ENCODE measurements at places on chromosomes 11 and 22.

DNA sequence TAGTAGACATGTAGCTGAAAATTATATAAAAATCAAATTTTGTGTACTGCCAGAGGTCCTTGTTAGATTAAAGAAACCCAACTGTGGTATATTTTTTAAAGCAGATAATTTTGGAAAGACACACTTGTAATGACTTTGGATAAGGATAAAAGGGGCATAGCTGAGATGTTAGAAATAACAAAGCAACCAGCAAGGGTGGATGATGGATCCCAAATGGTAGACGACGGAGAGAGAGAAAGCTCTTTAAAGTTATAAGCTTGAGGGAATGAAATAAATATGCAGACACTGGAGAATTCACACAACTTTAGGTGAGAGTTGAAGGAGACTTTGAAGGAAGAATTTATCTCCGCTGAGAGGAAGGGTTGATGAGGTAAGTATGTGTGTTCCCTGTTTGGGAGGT is 10.6 kb downstream of the NCAM1 start:
- DNase-seq: no peak

GRCh38 chr11:18778468-18778867 is 13.1 kb downstream of the PTPN5 start:
- no peak for DNase-seq

GRCh38 chr11:114165326-114166230 is 106.1 kb downstream of the ZBTB16 start:
- no peak for DNase-seq

GRCh38 chr22:19895160-19895849 is 40.6 kb upstream of the GNB1L start:
- DNase-seq: no peak

DNA sequence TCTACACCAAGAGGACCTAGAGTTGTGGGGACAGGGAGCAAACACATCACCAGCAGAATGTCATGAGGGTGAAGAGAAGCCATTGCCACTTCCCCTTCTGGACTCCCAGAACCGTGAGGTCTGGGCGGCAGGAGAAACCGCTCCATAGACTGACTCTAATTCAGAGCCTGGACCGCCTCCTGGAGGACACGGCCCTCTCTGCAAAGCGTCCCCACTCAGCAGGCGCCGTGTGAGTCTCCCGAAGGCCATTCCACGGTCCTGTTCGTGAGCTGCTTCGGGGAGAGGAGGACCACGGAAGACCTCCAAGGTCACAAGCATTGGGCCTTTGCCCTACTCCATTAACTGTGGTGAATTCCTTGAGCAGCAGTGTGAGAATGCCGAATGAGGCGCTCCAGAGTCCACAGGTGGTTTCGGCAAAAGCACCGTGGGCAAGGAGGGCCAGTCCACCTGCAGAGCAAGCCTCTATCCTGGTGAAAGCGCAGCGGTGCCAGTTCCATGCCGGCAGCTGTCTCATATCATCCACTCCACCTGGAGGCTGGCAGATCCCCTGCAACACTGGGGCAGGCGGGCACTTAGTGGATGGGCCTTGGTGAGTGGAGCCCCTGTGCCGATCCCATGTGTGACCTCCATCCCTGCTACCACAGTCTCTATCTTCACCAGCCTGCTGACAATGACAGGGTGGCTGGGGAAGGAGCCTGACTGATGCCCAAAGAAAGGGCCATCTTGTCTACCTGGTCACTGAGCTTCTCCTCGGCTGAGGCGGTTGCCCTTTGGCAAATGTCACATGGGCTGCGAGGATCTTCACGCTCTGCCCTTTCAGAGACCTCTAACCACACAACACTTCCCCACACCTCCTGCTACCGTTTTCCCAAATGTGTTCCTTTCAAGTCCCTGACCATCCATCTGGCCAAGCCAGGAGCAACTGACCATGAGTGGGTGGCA is 7.5 kb downstream of the C11orf21 start:
- no peak for DNase-seq

GRCh38 chr11:2799881-2800654 is 85.5 kb downstream of the CDKN1C start:
- DNase-seq: no peak

- no peak for DNase-seq
Measured at GRCh38 chr11:66228521-66228920, 39.9 kb upstream of the RAB1B start.

GRCh38 chr11:131694526-131695424 is 324.4 kb downstream of the NTM start:
- DNase-seq: peak; percentile 78

DNA sequence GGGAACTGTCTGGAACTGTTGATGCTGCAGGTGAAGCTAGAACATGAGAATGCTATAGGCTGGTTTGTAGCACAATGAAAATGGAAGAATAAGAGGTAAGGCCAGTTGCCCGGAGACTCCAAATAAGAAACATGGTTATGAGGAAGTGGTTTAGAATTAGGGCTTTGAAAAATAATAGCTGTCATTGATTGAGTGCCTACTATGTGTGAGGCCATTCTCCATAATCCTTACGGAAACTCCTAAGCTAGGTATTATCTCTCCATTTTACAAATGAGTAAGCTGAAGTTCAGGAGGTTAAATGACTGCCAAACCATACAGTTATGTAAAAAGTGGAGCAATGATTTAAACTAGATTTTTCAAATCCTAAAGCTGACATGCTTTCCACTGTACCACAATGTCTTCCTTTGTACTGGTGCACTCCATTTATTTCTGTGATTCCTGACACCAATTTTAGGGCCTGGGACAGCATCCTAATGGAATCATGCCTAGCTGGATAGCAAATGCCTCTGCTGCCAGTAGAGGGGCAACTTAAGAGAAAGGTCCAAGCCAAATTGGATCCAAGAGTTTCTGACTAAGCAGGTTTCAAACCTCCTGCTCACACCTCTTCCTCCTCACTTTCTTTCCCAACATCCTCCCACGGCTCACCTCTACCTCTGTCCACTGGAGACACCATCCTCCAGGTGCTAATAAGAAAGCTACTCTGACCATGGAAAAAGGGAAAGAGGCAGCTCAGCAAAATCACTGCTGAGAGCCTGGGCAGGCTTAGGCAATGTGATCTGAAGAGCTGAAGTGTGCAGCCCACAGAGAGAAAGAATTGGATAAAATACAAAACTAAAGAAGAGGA is 46.9 kb upstream of the PICALM start:
- no peak for DNase-seq

DNA sequence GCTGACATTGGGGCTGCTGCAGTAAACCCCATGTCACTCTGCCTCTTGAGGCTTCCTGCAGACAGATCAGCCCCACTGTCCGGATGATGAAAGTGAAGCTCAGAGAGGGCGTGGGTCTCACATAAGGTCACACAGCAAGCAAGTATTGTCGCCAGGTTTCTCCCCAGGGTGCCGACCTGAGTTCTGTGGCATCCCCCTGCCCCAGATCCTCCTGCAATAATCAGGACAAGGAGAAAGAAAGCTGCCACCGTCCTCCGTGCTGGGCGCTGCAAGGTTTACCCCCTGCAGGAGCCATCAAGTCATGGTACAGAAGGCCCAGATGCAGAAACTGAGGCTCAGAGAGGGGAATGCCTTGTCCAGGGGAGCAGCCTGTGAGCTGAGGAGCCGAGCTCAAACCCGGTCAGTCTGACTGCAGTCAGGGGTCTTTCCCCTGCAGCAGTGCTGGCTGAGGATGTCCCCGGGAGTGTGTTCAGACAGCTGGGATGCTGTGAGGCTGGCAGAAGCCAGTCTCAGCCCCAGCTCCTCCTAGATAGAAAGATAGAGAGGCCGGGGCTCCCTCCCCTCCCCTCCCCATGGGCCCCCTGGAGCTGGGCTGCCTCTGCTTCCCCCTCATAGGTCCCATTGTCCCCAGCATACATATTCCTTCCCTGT is 13.2 kb downstream of the EMID1 start:
- no peak for DNase-seq

GRCh38 chr22:43273902-43274484 is 69.2 kb downstream of the SCUBE1 start:
- DNase-seq: peak; percentile 41

- DNase-seq: no peak
Measured at GRCh38 chr11:106644824-106645223, 373.5 kb downstream of the GUCY1A2 start.

GRCh38 chr11:102553835-102554282 is 23.3 kb upstream of the MMP7 start:
- no peak for DNase-seq

GRCh38 chr11:70307176-70307575 is 36.7 kb downstream of the PPFIA1 start:
- no peak for DNase-seq

- DNase-seq: no peak
Measured at GRCh38 chr22:36374603-36375024, 13.2 kb downstream of the MYH9 start.

DNA sequence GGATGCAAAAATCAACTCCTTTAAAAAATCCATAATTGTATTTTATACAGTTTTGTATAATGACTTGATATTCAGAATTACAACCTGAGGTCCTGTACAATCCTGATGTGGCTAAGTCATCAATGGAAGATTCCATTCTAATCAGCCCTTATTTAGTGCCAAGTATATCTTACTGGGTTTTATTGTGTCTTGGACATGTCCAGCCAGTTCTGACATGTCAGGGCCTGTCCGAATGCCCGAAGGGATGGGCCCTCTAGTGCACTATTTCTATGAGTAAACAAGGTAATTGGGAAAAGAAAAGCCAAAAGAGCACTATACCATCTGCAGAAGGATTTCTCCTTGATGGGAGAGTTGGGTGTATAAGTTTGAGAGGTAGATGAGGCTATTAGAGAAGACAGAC is 412.9 kb downstream of the METTL15 start:
- no peak for DNase-seq

DNA sequence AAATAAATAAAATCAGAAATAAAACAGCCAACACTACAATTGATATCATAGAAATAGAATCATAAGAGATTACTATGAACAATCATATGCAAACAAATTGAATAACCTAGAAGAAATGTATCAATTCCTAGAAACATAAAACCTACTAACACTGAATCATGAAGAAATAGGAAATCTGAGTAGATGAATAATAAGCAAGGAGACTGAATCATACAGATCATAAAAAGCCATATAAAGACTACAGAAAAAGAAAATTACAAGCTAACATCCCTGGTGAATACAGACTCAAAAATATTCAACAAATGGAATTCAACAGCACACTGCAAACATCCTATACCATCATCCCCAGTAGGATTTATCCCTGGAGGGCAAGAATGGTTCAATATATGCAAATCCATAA is 135.6 kb downstream of the SBF2 start:
- no peak for DNase-seq

GRCh38 chr11:111162305-111162704 is 83.2 kb upstream of the POU2AF2 start:
- no peak for DNase-seq

DNA sequence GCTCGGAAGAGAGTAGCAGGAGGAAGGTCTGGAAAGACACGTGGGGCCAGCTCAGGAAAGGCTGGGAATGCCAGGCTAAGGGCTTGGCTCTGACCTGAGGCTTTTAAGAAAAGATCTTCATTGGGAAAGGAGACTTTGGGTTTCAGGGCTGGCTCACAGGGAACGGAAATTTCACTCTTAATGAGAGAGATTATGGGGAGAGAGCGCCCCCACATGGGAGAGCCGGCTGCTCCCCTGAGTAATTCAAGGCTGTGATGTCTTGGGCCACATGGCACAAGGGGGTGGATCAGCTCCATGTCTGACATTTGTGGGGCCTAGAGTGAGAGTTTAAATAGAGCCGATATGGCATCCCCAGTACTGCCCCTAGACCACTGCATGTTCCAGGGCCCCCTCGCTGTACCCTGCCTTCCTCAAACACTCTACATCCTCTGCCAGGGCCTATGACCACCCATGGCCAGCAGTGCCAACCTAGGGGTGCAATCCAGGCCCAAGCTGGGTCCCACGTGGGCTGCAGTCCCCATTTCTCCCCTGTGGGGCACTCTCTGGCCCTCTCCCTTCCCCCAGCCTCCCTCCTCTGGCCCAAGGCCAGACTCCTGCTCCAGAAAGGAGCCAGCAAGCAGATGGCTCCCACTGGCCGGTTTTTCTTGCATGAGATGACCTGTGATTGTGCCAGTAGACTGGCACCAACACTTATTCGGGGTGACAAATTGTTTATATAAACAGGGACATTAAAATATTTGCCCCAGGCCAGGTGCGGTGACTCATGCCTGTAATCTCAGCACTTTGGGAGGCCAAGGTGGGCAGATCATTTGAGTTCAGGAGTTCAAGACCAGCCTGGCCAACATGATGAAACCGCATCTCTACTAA is 75.2 kb downstream of the ISX start:
- DNase-seq: no peak

DNA sequence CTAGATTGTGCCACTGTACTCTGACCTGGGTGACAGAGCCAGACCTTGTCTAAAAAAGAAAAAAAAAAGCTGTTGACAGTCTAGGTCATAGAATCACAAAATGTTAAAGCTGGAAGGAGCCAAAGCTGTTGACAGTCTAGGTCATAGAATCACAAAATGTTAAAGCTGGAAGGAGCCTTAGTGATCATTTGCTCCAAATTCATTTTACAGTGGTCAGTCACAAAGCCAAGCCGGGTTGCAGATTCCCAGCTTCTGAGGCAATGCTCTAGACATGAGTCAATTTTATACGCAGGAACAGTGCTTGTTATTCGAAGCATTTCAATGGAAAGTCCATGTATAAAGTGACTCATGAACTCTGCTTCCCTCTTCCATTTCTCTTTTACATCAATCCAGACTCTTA is 47.4 kb downstream of the SYT13 start:
- DNase-seq: no peak

DNA sequence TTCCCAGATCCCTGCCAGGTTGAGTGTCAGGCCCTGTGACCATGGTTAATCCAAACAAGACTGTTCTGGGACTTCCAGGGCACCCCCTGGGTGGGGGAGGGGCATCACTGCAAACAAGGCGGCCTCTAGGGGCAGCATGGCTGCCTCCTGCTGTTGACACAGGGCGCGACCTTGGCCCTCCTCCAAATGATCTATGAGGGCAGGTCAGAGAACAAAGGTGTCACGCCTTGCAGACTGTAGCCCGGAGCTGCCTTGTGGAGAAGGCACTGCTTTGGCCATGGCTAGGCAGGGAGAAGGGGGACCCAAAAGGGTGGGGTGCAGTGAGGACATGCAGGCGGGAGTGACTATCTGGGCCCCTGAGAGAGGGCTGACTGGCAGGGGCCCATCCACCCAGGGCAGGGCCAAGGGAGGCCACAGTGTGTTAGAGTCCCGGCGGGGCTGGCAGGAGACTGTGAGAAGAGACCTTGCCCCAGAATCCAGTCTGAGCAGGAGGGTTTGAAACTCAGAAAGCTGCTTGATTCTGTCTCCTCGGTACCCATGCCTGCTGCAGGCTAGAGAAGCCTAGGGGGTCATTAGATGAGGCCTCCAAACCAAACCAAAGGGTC is 35.6 kb downstream of the KCNC1 start:
- DNase-seq: no peak

GRCh38 chr11:57793351-57794115 is 31.9 kb downstream of the CTNND1 start:
- DNase-seq: no peak

All from pons (tissue), 1 donor.